ENCODE measurements at places on chromosomes 12 and 14.

DNA sequence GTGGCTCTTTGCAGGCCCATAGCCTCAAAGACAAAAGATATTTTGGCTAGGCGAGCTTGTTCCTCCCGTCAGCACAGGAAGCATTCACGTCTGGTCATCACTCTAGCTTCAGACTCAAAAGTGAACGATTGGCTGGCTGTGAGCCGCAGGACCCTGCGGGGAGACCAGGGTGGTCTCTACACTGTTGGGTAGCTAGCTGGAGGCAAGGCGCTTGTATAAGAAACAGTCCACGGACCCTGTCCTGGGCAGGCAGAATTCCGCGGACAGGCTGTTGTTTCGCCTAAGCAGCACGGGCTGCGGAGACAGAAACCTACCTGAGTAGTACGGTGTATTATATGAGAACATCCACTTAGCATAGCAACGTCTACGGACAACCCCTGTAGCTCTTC lies 29.6 kb downstream of the WBP11 start:
- no peak for DNase-seq

GRCh38 chr12:87849074-87849473 lies 180.1 kb downstream of the C12orf50 start:
- no peak for DNase-seq

DNA sequence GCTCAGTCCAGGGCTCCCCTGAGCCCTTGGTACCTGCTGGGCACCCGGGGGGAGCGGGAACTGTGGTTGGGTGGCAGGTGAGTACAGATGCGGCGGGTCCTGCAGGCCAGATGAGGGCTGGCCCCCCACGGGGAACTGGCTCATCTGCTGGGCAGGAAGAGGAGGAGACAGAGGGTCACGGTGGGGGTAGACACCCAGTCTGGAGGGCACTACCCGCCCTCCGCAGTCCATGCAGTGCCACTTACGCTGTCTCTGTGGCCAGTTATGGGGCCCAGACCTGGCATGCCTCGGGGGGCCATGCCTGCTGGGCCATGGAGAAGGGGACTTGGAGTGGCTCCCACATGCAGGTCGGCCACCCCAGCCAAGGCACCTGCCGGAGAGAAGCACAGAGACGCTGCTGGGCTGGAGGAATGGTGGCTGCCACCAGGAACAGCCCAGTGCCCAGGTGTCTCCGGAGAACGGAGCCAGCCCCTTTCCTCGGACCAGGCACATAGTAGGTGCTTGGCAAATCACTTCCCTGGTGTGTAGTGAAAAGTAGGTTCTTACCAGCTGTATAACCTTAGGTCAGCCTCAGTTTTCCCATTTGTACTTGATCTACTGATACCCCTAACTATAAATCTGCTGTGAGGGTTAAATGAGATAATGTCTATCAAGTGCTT lies 21.1 kb downstream of the FOXN4 start:
- DNase-seq: no peak

DNA sequence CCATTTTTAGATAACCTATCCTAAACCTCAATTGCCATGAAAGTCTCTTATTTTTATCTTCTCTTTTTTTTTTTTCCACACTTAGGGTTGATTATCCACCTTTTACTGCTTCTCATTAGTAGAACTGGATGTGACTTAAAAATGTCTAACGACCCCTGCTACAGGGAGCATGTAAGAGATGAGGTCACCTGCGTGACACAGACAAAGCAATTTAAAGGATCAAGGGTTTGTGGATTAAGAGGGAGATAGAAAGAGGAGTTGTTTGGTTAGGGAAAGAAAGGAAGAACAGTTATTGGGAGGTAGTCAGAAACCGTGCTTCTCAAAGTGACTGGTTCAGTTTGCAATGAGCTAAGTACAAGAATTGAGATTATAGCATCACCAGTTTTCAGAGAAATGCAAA lies 239.1 kb downstream of the ALX1 start:
- no peak for DNase-seq

DNA sequence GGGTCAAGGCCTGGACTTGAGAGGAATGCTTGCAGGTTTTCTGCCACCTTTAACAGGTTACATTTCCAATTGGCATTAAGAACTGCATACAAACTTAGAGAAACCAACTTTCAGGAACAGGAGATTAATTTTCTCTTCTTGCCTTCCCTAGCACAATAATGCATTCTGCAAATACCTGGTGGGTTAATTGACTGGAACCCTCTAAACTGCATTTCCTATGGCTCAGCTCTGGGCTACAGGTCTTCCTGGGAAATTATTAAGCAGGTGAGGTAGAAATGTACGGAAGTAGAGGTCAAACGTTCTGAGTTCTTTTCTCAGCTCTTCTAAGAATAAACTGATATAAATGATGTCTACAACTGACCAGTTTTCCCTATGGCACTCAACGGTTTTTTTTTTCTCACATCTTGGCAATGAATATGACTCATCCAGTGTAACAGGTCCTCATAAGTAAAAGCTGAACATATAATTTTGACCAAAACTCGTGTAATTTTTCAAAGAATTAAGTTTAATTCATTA lies 144.9 kb upstream of the PELI2 start:
- no peak for DNase-seq

DNA sequence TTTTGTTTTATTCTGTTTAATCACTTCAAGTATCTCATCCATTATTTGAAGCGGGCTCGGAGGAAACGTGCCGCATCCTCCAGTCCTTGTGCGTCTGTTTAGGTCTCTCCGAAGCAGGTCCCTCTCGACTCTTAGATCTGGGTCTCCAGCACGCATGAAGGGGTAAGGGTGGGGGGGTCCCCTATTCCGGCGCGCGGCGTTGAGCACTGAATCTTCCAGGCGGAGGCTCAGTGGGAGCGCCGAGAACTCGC lies 311 bp upstream of the LGR5 start:
- DNase-seq: no peak

DNA sequence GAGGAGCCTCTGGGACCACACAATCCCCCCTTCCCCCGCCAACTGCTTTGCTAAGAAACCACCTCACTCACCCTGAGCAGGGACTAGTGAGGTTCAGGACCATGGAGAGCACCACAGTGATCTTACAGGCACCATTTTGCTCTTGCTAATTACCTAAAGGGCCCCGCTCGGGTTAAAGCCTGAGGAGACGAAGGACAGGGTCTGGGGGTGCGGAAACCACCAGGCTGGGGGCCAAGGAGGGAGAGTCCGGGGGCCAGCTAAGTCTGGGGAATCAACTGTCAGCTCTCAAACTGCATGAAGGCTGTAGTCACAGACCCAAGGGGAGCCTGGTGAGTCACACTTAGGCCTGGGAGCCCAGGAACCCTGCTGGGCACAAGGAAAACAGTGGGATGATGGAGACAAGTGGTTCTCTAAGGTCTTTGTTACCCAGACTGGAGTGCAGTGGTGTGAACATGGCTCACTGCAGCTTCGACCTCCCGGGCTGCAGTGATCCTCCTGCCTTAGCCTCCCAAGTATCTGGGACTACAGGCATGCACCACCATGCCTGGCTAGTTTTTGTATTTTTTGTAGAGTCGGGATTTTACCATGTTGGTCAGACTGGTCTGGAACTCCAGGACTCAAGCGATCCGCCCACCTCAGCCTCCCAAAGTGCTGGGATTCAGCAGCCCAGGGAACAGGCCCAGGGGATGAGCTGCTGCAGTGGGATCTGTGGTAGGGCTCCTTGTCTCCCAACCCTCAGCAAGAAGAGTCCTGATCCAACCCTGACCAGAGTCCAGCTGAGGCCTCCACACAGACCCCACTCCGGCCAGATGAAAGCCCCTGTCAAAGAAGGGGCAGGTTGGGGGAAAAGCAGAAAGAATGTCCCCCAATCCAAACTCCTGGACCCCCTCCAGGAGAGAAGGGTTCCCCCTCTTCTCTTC lies 98.8 kb downstream of the CALM1 start:
- no peak for DNase-seq

DNA sequence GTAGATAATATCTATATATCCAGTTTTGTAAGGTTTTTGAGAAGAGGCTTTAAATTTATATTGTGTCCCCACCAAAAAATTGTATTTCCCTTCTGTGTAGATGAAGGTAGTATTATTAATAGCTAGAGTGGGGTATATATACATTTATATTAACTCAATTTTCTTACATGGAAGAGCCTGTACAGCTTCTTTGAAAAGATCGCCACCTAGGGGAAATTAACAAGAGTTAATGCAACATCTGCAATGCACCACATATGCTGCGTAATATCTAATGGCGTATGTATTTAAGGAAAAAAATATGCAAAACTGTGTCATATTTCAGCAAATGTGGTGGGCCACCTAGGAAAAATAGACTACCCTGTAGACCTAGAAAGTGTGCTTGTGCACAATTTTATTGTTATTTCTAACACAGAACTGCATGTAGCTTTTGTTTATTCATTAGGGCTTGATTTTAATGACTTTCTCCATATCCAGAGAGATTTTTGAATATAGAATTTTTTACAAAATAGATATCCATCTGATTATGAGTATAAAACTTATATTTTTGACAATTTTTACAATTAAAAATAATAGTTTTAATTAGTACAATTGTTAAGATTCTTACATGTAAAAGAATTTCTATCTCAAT lies 14.0 kb downstream of the CCER1 start:
- no peak for DNase-seq

DNA sequence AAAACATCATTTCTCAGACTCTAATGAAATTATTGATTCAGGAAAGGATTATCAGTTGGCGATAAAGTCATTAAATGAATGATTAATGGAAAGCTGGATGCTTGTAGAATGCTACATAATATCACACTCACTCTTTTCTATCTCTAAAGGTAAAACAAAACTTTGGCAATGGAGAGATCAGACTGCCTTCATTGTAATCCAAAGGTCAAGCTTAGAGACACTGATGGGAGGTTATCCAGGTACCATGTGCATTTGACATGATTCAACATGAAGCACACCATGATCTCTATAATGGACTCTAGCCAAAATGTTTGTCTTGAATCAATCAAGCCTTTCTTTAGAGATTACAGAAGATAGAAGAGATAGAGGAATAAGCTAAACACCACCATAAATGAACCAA lies 110.1 kb upstream of the USP44 start:
- DNase-seq: no peak

GRCh38 chr12:112370868-112371510 lies 11.2 kb downstream of the HECTD4 start:
- DNase-seq: no peak

DNA sequence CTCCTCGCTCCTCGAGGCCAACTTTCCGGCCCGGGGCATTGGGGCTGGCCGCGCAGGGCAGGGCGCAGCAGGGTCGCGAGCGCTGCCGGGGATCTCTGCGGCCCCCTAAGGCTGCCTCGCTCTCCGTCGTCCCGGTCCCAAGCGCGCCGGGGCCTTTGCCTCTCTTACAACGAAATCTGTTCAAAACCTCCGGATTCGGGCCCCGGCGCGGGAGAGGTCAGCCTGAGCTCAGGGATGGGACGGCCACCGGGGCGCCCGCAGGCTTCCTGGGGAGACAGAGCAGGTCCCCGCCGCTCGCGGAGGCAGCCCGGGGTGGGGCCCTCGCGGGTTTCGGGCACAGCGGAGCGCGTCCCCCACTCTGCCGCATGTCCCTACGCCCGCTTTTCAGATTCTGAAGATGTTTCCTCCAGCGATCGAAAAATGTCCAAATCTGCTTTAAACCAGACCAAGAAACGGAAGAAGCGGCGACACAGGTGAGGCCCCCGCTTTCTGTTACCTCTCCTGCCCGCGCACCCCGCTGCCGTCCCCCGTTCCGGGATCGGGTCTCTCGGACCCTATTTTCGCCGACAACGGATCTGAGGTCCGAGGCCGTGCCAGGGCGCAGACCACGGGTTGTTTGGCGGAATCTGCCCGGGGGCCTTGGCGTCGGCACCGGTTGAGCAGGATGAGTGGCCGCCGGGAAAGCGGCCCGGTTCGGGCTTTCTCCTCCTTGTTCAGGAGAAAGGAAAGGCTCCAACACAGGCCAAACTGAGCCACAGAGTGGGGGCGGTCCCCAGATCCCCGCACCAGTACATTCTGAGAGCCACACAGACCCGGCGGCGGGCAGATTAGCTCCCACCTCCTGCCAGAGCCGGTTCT lies 1.8 kb downstream of the VSX2 start:
- DNase-seq: no peak

- DNase-seq: no peak
Observed at GRCh38 chr12:26335651-26336050, 140.3 kb downstream of the SSPN start.

DNA sequence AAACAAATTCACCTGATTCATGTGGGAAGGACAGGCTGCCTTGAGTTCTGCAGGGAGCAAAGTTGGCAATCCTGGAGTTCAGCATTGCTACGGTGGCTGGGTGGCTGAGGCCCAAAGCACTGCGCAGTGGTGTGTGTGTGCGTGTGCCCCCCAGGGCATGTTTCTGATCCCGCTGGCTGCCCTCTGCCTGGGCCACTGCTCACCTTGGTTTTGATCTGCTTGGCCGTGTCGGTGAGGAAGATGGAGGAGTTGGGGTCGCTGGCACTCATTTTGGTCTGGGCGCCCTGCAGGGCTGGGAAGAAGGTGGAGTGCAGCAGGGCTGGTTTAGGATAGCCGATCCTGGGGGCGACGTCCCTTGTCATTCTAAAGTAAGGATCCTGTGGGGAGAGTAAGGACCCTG lies 19.1 kb downstream of the SLC25A47 start:
- DNase-seq: no peak

- no peak for DNase-seq
Observed at GRCh38 chr14:55123101-55123500, 6.0 kb upstream of the LGALS3 start.

- no peak for DNase-seq
Observed at GRCh38 chr12:78121969-78122610, 291.4 kb downstream of the NAV3 start.

- no peak for DNase-seq
Observed at GRCh38 chr12:92553389-92553788, 149.4 kb upstream of the PLEKHG7 start.

GRCh38 chr12:8779281-8779680 lies 43.1 kb upstream of the A2ML1 start:
- no peak for DNase-seq

GRCh38 chr12:89721291-89721987 lies 12.8 kb upstream of the ATP2B1 start:
- DNase-seq: no peak

DNA sequence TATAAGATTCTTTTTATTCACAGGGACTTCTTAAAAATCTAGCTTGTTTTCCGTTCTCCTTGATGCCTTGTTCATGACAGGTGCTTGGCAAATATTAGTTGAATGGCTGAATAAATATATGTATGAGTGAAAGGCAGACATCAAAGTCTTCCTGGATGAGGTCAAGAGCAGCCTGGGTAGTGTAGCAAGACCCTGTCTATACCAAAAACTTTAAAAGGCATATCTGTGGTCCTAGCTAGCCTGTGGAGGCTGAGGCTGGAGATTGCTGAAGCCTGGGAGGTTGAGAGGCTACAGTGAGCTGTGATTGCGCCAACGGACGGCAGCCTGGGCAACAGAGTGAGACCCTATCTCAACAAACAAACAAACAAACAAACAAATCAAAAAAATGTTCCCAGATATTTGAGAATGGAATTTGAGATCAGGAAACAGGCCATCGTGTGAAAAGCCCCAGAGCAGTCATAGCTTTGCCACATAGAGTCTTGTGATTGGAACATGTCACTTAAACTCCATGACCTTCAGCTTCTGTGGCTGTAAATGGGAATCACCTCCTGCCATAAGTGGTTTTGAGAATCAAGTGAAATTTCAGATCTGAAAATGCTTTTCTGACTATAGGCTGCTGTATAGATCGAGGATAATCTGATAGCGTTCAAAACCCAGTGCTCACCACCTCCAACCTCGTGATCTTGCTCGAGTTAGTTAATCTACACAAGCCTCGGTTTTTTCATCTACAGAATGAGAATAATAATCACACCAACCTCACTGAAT lies 64.3 kb downstream of the ZFP36L1 start:
- DNase-seq: no peak
